Central memory CD4-positive, alpha-beta T cell (primary cell): ENCODE measurements at places on chromosomes 16 and 17.

DNA sequence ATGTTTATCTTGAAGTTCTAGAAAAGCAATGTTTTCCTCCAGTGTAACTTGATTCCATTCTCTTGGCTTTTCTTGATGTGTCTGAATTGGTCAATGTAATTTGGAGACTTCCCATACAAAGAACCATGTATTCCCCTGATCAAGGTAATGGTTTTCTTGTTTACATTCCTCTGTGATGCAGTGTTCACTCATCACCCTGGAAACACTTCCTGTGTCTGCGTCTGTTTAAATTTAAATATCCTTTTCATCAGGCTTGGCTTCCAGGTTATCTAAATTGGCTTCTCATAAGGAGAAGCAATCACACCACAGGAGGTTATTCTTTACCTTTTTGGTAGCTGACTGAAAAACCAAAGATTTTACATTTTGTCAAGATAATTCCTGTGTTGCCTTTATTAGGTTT lies 237.3 kb upstream of the WSCD1 start:
- DNase-seq = peak; percentile 26

- no peak for DNase-seq
Observed at GRCh38 chr16:85379041-85380001, 233.8 kb upstream of the GSE1 start.

GRCh38 chr16:5851393-5851982 lies 753.9 kb upstream of the EEF2KMT start:
- no peak for DNase-seq

GRCh38 chr17:27596566-27597187 lies 34.3 kb upstream of the LGALS9 start:
- no peak for DNase-seq

GRCh38 chr16:88317613-88317965 lies 65.2 kb upstream of the ZNF469 start:
- no peak for DNase-seq
